ENCODE measurements at places on chromosomes 5 and 9.
A peak's percentile ranks its signal among the peaks of the same experiment; 100 is the strongest.

DNA sequence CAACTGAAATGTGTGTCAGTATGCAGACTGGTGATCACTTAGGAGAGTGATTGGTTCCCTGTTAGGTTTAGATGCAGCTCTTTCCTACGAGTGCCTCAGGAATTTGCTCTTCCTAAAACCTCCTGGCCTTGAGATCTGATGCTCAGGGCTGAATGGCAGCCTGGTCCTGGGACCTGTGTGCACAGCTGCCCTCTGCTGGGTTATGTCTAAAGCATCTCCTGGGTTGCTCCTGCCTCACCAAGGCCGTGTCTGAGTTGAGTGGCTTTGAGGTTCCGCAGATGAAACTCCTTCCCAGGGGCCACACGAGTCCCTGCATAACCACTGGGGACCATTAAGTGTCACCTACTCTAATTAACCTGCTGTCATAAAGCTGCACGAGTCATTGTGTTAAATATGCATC, 59.5 kb downstream of the MVB12B start:
- no peak overlapping the region for H3K4me3 ChIP-seq
- DNase-seq, result no peak
- H3K4me1 ChIP-seq, result no peaks in the 10 kb centered on the region
- no peaks in the 10 kb centered on the region for H3K36me3 ChIP-seq

- H3K27me3 ChIP-seq, result no peaks in the 10 kb centered on the region
- DNase-seq, result peak; percentile 83
- H3K36me3 ChIP-seq, result no peaks in the 10 kb centered on the region
- peaks cover 37% of the 10 kb centered on the region for H3K4me1 ChIP-seq
These were observed 5.0 kb upstream of the PTGER4 start for GRCh38 chr5:40674661-40675235.

GRCh38 chr5:11579351-11579750, 324.9 kb downstream of the CTNND2 start:
- H3K36me3 ChIP-seq, result no peaks in the 10 kb centered on the region
- DNase-seq, result no peak
- no peak overlapping the region for H3K27ac ChIP-seq

DNA sequence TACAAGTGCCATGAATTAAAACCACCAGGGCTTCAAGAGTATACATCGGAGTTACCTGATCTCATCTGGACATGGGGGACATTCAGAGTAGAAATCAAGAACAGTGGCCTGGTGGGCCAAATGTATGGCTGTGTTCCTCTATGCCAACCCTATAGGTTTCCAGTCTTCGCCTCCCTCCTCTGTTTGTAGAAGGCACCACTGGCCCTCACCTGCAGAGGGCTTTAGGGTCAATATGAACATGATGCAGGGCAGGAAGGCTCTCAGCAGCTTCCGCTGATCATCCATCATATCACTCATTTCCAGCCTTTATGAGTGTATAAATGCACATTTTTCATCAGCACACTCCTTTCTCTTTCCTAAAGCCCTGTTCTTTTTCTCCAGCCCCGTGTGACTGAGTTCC, 555.5 kb upstream of the BRINP1 start:
- H3K27ac ChIP-seq, result no peak overlapping the region
- H3K4me3 ChIP-seq, result no peak overlapping the region
- H3K36me3 ChIP-seq, result no peaks in the 10 kb centered on the region
- no peaks in the 10 kb centered on the region for H3K4me1 ChIP-seq
- no peaks in the 10 kb centered on the region for H3K27me3 ChIP-seq
- no peak for DNase-seq

GRCh38 chr9:71758277-71758676, 10.0 kb downstream of the CEMIP2 start:
- H3K4me3 ChIP-seq, result no peak overlapping the region
- no peak for DNase-seq
- peaks cover 40% of the 10 kb centered on the region for H3K4me1 ChIP-seq
- no peaks in the 10 kb centered on the region for H3K36me3 ChIP-seq
- H3K27me3 ChIP-seq, result no peaks in the 10 kb centered on the region
- H3K27ac ChIP-seq, result no peak overlapping the region

GRCh38 chr9:3028535-3028934, 184.6 kb upstream of the PUM3 start:
- DNase-seq, result no peak
- peaks cover 2% of the 10 kb centered on the region for H3K4me1 ChIP-seq
- no peak overlapping the region for H3K4me3 ChIP-seq
- H3K27ac ChIP-seq, result no peak overlapping the region
- no peaks in the 10 kb centered on the region for H3K36me3 ChIP-seq

GRCh38 chr9:85740787-85741094, 1.0 kb downstream of the AGTPBP1 start:
- peaks cover 21% of the 10 kb centered on the region for H3K4me1 ChIP-seq
- peak overlapping the region; percentile 63 for H3K27ac ChIP-seq
- H3K36me3 ChIP-seq, result no peaks in the 10 kb centered on the region
- H3K4me3 ChIP-seq, result peak overlapping the region; percentile 83
- no peak for DNase-seq

Data from keratinocyte (primary cell).